RPMI7951 (cell line): ENCODE measurements at places on chromosomes 2 and 18. TPM values are rescaled to one million over a fixed set of nuclear protein-coding genes. Genes with fewer than 3 reads are reported as not detected.

MEIS1 gene
- 5.2 and 6.2 TPM in 2 replicates for total RNA-seq

NETO1 gene
- total RNA-seq, result 0.10 and 0.12 TPM in 2 replicates

DNA sequence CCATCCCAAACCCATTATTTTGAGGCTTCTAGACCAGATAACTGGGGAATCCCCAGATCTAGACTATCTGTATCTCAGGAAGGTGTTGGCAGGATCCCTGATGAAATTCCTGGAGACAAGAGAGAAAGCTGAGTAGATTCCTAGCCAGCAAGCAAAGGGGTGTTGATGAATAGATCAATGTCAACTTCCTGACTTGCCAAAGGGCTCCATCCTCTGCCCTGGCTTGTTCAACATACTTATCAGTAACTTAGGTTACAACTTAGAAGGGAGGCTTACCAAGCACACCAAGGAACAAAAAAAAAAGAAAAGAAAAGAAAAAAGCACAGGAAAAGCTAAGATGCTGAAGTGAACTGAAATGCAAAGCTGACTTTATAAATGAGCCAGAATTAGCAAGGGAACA is 53.3 kb downstream of the TNS1 start:
- DNase-seq, result no peak

- DNase-seq, result peak; percentile 69
These were observed 187.0 kb upstream of the COL3A1 start for GRCh38 chr2:188787021-188787657.

GRCh38 chr2:236673126-236673822 is 103.6 kb downstream of the ACKR3 start:
- DNase-seq, result no peak

GRCh38 chr18:60146220-60146960 is 226.2 kb downstream of the MC4R start:
- DNase-seq, result no peak
